HEK293T (cell line): ENCODE measurements at places on chromosomes 16 and 17.

DNA sequence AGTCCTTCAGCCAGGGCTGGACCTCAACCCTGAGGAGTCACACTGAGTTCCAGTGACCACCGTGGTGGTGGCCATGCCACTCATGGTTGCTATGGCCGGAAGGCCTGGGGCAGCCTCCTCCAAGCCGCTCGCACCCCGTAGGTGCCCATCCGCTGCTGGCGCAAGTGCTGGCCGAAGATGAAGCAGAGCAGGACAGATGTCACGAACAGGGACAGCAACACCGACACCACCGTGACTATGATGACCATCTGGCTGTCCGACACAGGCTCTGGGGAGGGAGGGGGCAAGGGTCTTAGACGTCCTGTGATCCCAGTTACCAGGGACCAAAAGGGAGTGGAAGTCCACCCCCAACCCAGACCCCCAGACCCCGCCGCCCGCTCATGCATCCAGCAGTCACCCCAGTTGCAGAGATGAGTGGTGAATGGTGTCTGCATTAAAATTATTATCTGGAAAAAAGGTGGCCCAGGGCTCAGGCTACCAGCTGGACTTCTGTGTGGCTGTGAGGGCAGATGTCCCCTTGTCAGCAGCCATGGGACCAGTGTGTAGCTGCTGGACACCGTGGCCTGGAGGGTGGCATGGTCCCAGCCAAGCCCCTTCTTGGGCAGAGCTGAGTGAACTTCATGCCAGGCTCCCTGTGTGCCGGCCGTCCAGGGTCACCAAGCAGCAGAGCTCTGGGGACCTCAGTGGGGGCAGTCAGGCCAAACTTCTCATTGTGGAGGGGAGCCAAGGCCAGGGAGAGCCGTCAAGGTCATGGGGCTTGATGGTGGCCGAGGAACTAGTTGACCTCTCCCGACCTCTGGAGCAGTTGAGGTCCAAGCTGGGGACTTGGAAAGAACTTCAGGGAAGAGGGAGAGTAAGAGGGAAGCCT, 4.7 kb downstream of the PRR29 start:
- no peak for DNase-seq

DNA sequence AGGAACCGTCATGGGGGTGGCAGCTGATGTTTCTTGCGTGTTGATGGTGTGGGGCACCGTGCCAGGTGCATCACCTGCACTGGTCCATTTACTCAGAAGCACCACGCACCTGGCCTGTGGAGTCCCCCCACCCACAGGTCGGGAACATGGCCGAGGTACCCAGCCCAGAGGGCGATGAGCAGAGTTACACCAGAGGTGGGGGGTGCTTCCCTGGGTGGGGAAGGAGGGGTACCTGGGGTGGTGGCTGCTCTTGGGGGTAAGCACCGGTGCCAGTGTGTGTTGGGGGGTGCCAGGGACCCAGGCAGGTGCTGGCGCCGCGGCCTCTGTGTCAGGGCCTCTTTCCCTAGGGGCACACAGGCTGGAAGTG, 5.0 kb upstream of the ZNF750 start:
- no peak for DNase-seq

DNA sequence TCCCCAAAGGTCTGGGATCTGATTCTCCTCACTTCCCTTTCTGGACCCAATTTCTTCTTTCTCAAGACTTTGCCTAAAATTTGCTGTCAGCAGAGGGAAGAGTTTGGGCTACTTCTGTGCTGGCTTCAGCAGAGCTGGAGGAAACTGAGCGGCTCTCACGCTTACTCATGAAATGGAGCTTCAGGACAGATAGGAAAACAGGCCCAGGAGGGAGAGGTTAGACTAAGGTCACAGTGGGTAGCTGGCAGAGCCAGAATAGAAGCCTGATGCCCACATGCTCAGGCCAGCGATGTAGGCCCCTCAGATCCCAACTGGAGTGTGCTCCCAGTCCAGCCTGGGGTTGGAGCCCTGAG, 593 bp downstream of the SLC38A7 start:
- no peak for DNase-seq

GRCh38 chr17:28065706-28066105, 23.2 kb downstream of the NLK start:
- no peak for DNase-seq

- no peak for DNase-seq
Observed at GRCh38 chr17:7383742-7384488, 3.0 kb downstream of the TNK1 start.

DNA sequence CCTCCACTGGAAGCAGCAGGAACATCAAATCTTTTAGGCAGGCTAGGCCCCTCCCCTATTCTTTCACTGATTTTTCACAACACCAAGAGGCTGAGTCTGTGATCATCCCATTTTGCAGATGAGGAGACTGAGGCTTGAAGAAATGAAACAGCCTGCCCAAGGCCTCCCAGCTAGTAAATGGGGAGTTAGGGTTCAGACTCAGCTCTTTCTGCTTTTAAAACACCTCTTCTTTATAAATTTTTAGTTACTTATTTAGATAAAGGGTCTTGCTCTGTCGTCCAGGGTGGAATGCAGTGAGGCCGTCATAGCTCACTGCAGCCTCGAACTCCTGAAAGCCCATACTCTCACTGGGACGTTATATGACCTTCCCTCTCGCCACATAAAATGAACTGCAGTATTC, 82.2 kb downstream of the BMERB1 start:
- DNase-seq: no peak

- no peak for DNase-seq
Observed at GRCh38 chr17:40314584-40314956, 5.6 kb downstream of the RARA start.

GRCh38 chr17:80564545-80564944, 19.9 kb downstream of the RPTOR start:
- no peak for DNase-seq

DNA sequence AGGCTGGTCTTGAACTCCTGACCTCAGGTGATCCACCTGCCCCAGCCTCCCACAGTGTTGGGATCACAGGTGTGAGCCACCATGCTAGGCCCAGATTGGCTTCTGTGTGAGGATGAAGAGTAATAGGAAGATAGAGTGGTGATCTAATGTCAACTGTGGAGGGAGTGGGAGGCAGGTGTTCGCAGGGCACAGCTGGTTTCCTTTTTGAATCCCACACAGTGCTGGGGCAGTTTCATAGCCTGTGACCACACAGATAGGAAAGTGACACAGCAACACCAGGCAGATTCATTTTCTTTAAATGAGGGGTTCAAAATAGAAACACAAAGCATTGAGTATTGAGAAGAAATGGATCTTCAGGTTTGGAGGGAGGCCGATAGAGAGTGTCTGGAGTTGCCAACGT, 540.3 kb downstream of the WWOX start:
- no peak for DNase-seq

GRCh38 chr17:1009229-1010085, 12.5 kb downstream of the TIMM22 start:
- no peak for DNase-seq

- DNase-seq: no peak
Observed at GRCh38 chr17:50856431-50856830, 9.7 kb downstream of the TOB1 start.

DNA sequence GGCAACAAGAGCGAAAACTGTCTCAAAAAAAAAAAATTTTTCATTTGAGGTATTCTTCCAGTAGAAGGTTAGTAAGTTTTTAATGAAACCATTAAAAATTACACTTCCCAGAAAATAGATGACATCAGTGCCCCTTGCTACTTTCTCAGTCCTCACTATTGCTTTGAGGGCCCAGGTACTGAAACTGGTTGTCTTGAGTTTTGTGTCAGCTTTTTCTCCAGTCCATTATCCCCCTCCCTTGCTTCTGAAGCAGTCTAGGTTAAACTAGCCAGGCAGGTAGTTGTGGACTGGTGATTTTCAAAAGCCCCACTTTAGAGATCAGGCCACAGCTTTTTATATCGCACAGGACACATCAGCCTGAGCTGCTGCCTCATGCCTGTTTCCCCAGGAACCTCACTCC, 10.9 kb downstream of the SMCR8 start:
- no peak for DNase-seq

GRCh38 chr16:10502776-10503175, 77.6 kb downstream of the EMP2 start:
- DNase-seq: no peak
